ENCODE measurements at places on chromosomes 7 and 10.

DNA sequence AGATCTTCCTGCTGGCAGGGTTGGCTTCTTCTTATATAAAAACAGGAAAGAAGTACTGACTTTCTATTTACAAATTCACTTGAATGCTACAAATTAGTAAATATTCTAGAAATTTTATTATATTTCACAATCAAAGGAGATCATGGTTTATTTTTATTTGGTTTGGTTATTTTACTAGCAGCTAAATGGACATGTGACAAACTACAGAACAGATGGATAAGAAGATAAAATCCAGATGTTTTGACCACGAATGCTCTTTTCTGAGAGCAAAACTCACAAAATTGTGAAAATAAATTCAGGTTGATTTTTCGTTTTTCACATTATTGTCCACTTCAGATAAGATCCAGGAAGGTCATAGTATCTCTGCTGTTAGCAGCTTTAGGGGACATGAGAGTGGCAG lies 55.4 kb downstream of the CACNA2D1 start:
- DNase-seq: no peak

DNA sequence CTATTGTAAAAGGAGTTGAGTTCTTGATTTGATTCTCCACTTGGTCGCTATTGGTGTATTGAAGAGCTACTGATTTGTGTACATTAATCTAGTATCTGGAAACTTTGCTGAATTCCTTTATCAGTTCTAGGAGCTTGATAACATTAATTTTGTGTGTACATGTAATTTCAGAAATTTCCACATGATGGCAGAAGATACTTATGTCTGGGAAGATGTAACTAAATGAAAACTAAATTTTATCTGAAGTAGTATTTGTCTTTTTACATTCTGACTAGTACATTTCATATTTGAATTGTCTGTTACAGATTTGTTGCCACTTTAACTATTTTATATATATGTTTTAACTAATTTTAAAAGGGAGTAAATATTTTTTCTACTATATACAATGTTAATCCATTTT lies 27.6 kb downstream of the SDHAF3 start:
- peak; percentile 51 for DNase-seq

- DNase-seq: no peak
These were observed 46.7 kb upstream of the LOXL4 start for GRCh38 chr10:98314532-98315284.

DNA sequence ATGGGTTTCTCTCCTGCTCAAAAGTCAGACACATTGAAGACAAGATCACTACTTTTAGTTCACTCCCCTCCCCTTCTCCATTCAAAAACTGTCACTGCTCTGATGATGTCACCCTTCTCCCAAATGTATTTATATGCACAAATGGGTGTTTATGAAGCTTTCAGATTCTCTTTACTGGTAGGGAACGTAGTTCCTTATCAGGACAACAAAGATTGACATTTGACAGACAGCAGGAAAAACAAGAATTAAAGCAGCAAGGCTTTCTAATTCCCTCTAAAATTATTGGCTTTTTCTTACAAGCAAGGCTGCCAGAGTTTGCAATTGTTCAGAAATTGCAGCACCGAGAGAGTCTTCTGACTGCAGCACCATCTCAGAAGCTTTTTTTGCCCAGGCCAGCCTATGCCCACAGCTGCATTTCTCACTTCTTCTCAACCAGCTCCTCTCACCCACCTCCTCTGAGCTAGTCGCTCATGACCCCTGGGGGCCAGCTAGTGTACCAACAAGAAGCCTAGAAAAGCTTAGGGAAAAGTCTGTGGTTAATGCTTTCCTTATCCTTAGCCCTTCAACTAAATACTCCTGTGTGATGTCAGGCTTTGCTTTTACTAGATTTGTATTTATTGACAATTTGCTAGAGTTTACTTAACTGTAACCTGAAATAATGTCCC lies 265.1 kb downstream of the HTR7 start:
- DNase-seq: peak; percentile 17

- no peak for DNase-seq
These were observed 106.5 kb downstream of the PDE1C start for GRCh38 chr7:31963569-31964175.

DNA sequence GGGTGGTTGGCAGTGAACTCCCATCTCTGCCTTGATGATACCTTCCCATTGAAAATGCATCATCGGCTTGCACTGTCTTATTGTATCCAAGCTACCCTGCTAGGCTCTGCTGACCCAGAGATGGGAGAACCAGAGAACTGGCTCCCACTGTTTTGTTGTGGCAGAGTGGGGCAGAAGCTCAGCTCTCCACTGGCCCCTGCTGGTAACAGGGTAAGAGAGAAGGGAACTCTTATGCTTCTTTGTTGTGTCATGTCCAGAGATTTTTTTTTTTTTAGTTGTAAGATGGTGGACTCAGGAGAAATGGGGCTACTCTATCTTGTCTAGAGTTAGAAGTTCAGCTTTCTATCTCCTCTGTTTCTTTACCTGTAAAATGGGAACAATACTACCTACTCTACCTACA lies 100.5 kb upstream of the SDK1 start:
- peak; percentile 31 for DNase-seq

DNA sequence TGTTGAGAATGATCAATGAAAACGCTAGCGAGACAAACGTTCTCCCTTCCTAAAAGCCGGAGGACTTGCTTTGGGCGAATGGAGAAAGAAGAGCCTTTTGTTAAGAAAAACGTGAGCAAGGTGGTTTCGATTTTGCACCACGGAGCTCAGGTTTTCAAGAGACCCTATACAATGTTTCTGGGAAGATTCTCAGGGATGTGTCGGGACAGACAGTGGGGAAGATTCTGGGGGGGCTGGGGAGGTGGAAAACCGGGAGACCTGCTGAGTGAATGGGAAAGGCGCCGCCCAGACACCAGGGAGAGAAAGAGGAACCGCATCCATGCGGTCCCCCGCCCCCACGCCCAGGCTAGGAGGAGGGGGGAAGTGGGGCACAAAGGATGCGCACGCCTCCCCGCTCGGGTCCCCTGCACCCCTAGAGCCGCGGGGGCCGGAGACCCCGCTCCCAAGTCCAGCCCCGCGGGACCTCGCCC lies 745 bp downstream of the YWHAG start:
- peak; percentile 84 for DNase-seq

DNA sequence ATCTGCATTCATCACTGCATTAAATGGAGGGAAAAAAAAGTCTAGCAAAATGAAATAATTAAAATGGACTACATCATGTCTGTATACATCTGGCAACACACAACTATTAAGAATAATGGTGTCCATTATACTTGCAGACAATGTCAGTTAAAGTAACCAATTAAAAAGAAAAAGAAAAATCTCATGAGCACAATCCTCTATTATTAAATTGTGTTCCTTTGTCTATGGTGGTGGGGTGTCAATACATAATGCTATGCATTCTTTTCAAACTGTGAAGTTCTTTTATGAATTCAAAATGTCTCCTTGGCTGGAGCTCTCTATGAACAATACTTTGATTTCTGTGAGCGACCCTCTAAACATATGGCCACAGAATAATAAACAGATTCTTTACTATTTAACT lies 63.5 kb downstream of the NRP1 start:
- DNase-seq: no peak

- no peak for DNase-seq
These were observed 25.5 kb upstream of the EBLN1 start for GRCh38 chr10:22243321-22243720.

- DNase-seq: no peak
These were observed 9.0 kb upstream of the BAIAP2L1 start for GRCh38 chr7:98409843-98410242.

DNA sequence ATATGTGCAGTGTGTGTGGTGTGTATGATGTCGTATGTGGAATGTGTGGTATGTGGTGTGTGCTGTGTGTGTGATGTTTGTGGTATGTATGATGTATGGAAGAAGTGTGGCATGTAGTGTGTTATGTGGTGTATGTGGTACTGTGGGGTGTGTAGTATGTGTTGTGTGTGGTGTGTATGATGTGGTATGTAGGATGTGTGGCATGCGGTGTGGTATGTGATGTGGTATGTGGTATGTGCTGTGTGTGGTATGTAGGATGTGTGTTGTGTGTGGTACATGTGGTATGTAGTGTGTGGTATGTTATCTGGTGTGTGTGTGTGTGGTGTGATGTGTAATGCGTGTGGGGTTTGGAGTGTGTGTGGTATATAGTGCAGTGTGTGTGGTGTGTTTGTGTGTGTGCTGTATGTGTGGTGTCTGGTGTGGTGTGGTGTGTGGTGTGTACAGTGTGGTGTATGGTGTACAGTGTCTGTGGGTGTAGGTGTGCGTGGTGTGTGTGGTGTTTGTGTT lies 129.6 kb downstream of the ATP6V0E2 start:
- DNase-seq: no peak

DNA sequence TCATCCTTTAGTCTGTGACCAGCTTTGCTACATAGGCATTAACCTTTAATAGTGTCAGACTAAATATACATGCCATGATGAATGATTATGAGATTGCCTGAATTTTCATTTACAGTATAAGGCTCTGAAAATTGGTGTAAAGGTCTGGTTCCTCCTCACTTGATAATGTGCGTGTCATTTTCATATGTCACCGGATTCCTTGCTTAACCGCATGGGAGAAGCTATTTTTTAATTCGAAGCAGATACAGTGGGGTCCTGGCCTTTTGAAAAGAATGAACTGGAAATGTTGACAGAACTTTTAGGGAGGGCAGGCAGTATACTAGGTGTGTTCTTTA lies 192.4 kb upstream of the SH2B2 start:
- DNase-seq: no peak

- DNase-seq: no peak
These were observed 1.8 kb downstream of the WASL start for GRCh38 chr7:123746931-123747488.

DNA sequence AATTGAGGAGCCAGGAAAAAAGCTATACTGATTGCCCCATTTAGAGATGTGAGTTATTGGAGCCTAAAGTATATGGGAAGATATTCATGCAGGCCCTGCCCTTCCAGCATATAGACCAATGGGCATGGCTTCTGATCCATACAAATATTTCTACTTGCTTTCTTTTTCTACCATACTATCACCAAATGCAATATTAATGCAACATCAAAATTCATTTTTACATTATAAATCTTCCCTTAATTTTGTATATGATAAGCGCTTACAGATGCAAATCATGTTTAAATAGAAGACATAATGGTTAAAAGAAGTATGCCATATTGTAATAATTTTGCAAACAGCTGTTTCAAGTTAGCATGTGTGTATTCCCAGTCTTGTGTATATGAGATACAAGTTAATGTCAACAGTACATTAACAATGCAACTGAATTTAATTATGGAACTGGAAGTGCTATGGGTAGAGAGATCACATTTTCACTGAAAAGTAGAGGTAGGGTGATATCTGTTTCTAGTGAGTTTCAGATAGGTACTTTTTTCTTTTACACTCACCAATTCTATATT lies 24.6 kb upstream of the WNT16 start:
- DNase-seq: no peak

DNA sequence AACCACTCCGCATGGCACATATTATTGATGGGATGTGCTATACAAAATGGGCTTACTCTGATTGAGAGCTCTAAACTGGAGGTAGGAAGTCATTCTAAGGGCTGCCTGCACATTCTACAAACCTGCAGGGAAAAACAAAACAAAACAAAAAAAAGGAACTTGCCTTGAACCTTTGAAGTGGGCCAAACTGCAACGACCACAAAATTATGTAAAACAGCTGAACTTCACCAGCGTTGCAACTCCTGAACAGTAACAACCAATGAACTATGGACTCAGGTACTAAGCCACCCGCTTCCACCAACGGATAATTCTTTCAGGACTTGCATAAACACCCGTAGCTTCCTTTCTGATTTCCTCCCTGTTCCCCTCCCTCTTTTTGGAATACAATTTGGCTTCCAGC lies 80.4 kb downstream of the ZNF248 start:
- DNase-seq: no peak

DNA sequence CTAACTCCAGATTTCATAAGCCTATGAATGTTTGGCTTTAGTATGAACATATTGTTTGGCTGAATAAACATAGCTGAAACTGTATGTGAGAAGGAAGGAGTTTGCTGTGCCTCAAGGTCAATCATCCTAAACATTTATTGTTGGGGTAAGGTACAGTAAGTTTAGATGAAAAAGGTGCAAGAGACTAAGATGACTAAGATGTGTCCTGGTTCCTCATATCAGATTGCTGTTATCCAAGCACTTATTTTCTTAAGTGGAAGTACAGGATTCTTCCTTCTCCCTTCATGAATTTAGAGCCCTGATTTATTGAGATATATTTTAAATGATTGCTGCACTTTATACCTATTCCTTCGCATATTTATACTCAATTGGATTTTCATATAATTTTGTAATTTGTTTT lies 12.2 kb downstream of the MDFIC start:
- no peak for DNase-seq

DNA sequence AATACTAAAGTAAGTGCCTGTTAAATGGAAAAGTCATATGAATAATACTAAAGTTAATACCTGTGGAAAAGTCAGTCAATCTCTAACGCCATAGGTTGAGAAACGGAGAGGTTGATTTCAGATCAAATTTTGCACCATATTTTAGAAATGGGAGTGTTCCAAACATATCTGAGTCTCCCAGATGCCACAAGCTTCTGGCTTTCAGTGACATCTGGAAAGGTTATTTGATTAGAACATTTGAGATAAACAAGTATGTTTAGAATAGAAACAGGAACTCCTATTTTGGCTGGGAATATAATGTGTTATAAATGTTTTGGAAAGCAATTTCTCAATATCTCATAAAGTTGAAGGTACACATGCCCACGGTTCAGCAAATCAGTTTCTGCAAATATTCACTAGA lies 5.8 kb downstream of the MACC1 start:
- DNase-seq: no peak

GRCh38 chr10:2885288-2886278 lies 181.8 kb upstream of the PFKP start:
- DNase-seq: peak; percentile 86

DNA sequence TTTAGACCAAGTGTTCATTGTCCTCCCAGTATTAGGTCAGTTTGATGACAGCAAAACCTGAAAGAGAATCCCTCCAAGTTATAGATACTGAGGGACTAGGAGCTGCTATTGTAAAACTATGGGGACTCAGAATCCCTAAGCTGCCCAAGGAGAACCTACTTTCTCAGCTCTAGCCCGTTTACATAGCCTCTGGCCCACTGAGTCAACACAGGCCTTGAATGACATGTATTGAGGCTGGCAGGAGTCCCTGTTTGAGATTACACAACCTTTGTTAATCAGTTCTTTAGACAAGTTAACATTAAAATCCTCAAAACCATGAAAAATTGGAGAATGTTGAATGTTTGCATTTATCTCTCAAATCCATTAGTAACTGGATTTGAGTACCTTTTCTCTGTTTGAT lies 1079.0 kb downstream of the KCNMA1 start:
- no peak for DNase-seq

DNA sequence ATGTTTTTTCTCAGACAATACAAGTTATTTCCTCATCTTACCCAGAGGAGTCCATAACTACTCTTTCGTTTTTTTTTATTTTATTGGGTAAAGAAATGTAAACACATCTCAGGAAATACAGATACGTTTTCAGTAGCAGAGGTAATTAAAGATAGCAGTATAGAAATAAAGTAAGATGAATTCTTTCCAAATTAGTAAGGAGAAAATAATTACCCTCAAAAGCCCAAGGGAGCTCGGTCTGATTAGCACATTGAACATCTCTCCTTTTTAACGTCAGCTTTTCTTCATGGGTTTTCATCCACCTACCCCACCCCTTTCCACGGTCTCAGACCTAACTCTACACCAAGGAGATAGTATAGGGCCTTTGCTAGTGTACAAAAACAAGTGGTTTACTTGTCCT lies 294.2 kb downstream of the GRID1 start:
- no peak for DNase-seq
